ENCODE measurements at places on chromosomes 2 and 18.

- DNase-seq, result no peak
Measured at GRCh38 chr2:230043461-230043860, 25.3 kb downstream of the SLC16A14 start.

DNA sequence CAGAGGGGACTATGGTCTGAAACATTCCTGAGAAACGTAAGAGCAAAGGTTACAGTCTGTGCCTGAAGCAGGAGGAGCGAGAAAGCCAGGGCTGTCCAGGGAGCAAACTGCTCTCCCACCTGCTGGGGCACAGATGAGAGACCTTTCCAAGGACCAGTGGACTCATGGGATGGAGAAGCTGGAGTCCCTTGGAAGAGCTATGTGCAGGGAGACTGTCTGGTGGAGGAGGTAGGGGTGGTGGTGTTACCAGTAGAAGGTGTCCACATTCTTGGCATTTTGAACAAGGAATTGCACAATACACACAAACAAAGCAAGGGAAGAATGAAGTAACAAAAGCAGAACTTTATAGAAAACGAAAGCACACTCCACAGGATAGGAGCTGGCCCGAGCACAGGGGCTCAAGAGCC is 97.9 kb upstream of the CYRIA start:
- no peak for DNase-seq

GRCh38 chr18:65523461-65523860 is 227.4 kb upstream of the CDH7 start:
- DNase-seq, result no peak

DNA sequence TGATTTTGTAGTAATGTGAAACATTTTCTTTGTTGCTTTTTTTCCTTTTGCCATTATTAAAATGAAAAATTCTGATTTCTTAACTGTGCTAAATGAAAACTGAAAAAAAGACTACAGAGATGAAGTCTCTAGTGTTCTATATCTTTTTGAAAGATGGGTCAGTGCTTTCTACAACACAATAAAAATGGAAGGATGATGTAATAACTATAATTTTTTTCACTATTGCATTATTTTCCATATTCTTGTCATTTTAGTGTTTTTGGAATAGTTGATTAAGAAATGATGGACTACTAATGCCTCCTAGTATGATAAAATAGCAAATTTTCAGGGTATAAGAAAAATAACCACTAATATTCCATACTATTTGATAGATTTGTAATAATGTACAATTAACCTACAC is 7.2 kb downstream of the PSMD14 start:
- no peak for DNase-seq

DNA sequence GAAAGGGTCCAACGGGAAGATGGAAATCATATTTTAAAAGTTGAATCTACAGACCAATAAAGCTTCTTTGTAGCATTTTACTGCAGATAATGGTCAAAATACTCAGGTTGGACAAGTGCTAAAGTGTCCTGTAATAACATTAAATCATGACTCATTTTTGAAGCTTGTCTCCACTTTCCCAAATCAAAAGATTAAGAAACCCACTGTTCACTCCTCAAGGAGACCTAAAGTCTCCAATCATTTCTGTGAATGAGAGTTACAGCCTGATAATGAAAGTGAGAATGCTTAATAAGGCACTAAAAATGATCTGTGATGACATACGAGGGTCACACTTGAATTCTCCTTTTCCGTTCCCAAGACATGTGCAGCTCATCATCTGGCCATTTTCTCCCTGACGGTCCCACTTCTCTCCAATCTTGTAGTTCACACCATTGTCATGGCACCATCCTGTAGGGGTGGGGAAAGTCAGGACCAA is 53.4 kb downstream of the ATIC start:
- DNase-seq, result no peak

GRCh38 chr2:60226943-60227342 is 326.5 kb downstream of the BCL11A start:
- DNase-seq, result no peak

DNA sequence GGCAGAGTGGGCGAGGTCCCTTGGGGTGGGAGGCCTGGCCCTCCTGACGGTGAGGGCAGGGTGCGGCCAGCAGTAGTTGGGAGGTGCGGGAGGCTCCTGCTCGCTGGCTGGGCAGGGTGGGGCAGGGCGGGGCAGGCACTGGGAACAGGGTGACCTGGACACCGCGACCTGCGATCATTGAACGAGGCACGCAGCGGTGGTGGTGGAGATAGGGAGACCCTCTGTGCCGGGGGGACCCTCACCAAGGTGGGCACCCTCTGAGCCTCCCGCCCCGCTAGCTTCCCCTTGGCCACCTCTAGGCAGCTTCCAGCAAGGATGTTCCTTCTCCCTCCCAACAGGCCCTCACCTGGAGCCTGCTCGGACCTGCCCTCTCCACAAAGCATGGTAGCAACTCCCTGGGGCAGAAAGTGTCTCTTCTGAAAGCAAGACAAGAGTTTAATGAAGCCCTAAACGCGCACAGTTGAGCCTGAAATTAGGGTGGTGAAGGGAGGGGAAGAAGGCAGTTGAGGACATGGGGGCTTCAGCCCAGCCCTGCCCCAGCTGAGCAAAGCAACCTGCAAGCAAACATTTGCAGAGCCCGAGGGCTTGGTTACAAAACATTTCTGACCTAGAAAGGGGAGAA is 15.4 kb upstream of the FOSL2 start:
- no peak for DNase-seq

GRCh38 chr18:10414293-10414842 is 40.1 kb upstream of the APCDD1 start:
- DNase-seq, result no peak

GRCh38 chr2:122543815-122544214 is 788.4 kb downstream of the TSN start:
- DNase-seq, result no peak

DNA sequence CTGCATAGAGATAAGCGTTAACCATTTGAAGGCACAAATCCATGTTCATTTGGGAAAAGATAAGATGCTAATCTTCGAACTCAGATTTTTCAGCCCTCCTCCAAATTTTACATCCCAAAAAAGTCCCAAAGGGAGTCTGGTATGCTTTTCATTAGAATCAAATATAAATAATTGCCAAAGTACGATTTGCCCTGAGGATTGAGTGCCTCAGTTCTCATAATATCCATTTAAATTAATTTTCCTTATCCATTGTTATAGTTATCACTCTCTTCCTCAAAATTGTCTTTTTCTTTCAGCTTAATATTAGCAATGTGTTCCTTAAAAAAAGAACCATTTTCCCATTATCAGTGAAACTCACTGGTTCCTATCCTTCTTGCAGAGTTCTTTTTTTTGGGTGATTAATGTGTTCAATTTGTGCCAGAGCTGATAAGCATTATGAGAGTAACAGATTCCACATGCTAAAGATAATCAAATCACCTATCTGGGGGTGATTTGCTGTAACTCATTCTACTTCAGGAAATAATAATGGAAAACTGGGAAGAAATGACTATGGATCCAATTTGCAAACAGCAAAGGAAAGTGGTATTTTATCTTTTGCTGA is 686 bp downstream of the HNMT start:
- no peak for DNase-seq

GRCh38 chr18:10312326-10313015 is 142.0 kb upstream of the APCDD1 start:
- DNase-seq, result no peak

DNA sequence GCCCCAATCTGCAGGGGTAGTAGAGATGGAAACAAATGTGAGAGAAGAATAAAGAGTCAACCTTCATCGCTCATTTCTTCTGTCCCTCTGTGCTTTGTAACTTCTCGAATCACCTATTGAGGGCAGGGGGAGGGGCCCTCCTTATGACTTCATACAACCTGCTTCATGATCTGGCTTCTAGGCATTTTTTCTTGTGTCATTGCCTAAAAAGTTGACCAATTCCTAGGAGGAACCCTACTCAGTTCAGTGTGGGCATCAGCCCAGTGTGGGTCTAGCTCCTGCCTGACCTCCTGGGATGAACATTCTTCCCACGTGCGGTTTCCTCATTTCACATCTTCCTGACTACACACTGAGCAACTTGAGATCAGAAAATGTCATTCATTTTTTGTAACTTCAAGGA is 46.3 kb upstream of the CREB1 start:
- DNase-seq, result no peak

DNA sequence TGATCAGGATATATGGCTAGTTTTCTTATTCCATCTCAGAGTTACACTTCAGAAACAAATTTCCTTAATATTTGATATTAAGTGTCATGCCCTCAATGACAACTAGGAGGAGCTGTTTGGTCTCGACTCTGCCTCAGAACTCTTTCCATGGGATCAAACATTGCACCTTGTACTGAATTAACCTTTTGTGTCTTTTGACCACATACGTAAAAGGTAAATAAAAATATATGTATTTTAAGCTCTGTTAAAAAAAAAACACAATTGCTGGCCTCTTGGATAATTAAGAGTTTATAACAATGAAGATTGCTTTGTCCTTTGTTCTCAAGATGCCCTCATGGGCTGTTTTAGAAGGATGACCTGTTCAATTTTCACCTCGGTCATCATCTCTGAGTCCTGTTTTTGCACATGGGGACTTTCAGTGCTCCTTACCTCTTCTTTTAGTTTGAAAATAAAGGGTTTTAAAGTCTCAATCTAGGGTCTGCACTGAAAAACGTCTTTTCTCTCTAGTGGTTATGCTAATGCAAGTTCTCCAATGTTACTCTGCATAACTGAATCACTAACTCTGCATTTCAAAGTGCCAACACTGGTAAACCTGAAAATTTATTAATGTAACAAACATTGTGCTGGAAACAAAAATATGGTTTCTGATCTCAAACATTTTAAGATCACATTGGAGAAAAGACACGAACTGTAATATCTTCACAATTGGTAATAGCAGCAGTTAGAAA is 18.8 kb upstream of the FN1 start:
- no peak for DNase-seq

All from non-pigmented ciliary epithelial cell (primary cell).